Activated CD4-positive, CD25-positive, alpha-beta regulatory T cell (primary cell): ENCODE measurements at places on chromosomes 12 and 14.

DNA sequence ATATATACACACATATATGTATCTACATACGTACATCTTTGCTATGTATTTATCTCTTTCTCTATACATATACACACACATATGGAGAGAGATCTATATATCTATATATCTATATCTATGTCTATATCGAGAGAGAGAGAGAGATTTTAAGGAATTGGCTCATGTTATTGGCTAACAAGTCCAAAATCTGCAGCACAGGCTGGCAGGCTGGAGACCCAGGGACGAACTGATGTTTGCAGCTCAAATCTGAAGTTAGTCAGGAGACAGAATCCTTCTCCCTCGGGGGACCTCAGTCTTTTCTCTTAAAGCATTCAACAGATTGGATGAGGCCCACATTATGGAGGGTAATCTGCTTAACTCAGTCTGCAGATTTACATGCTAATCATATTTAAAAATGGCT lies 40.7 kb upstream of the DACT1 start:
- no peak for DNase-seq

- DNase-seq = peak; percentile 22
Measured at GRCh38 chr12:49942921-49943624, 7.5 kb upstream of the AQP2 start.

- DNase-seq = no peak
Measured at GRCh38 chr12:62744551-62744950, 190.4 kb downstream of the PPM1H start.

DNA sequence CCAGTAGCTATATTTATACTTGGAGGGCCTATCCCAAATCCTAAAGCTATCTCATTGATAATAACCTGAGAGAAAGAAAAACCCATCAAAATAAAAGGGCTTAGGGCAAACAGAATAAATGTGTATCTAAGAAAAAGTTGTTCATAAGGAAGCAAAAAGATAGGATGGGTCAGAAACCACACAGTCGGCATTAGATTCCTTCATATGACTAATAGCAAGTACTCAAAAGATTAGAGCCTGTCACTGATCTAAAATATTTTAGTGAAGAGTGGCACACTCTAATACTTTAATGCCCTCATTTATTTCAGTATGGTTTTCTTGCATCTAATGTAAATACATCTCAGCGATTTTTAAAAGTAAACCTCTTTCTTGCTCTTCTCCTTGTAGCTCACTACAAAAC lies 17.1 kb upstream of the NAV3 start:
- no peak for DNase-seq

- no peak for DNase-seq
Measured at GRCh38 chr12:104372721-104373335, 69.3 kb downstream of the EID3 start.
